ENCODE measurements at places on chromosomes 1 and 21. TPM values are rescaled to one million over a fixed set of nuclear protein-coding genes. Genes with fewer than 3 reads are reported as not detected.

Gene FOXO6
- 0.67 TPM for total RNA-seq

DNA sequence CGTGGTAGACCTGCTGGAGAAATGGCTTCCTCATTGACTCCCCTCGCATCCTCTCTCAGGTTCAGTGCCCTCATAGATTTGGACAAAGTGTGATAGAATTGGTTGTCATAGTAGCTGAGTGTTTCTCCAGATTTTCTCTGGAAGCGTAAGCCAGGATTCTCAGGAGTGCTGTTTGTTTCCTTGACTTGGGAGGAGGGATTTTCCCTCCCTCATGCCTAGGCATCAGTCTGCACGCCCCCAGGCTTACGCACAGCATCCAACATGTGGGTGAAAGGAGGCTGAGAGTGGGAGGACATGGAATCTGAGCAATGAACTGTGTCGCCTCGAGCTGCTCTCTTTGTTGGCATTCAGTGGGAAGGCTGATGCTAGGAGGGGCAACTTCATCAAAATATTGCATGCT lies 503.5 kb downstream of the LTN1 start:
- DNase-seq, result no peak

Gene PAQR6
- total RNA-seq, result 2.5 TPM

Gene CLCNKA
- not detected for total RNA-seq

GRCh38 chr1:972726-973458 lies 6.6 kb downstream of the PLEKHN1 start:
- no peak for DNase-seq

GRCh38 chr21:25791319-25791718 lies 56.5 kb downstream of the GABPA start:
- no peak for DNase-seq

DNA sequence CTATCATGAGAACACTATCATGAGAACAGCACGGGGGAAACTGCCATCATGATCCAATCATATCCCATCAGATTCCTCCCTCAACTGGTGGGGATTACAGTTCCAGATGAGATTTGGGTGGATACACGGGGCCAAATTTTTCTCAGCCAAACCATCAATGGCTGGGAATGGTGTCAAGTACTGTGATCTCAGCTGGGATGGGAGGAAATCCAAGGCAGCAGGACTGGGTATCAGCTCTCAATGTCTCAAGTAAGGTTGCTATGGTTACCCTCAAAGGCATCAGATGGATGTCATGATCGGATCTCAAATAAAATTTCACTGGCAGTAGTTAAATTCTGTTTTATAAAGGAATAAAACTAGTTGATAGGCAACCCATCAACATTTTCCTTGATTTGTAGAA lies 399.0 kb downstream of the KCNT2 start:
- DNase-seq, result no peak

DNA sequence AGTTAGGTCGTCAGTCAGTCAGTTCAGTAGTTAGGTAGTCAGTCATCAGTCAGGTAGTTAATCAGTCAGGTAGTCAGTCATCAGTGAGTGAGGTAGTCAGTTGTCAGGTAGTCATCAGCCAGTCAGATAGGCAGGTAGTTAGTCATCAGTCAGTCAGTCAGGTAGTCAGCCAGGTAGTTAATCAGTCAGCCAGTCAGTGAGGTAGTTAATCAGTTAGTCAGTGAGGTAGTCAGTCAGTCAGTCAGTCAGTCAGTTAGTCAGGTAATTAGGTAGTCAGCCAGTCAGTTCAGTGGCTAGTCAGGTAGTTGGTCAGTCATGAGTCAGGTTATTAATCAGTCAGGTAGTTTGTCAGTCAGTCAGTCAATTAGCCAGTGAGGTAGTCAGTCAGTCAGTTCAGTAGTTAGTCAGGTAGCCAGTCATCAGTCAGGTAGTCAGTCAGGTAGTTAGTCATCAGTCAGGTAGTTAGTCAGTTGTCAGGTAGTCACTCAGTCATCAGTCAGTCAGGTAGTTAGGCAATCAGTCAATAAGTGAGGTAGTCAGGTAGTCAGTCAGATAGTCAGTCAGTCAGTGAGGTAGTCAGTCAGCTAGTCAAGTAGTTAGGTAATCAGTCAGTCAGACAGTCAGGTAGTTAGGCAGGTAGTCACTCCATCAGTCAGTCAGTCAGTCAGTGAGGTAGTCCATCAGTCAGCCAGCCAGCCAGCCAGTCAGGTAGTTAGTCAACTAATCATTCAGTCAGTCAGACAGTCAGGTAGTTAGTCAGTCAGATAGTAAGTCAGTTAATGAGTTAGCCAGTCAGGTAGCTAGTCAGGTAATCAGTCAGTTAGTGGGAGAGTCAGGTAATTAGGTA lies 16.2 kb downstream of the KRTAP10-1 start:
- DNase-seq, result no peak

GRCh38 chr1:200992382-200993048 lies 31.0 kb downstream of the KIF21B start:
- no peak for DNase-seq

DNA sequence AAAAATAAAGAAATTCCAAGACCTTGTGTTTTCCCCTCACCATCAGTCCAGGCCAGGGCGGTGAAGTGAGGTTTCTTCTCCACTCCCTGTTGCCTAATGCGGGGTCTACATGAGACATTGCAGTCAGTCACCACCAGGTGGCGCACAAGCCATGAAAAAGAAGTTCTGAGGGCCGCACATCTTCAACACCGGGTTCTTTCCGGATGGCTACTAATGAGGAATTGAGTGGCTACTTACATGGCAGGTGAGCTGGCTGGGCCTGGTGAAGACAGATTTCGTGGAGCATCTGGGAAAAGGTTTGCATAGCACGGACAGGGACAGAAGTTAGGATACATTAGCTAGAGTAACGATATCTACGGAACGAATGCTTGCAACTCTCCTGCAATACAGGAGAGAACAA lies 15.8 kb upstream of the S100A11 start:
- no peak for DNase-seq

GRCh38 chr1:40710581-40711315 lies 19.2 kb downstream of the NFYC start:
- DNase-seq, result no peak

Gene GNG12
- total RNA-seq, result 75.9 TPM

Gene PIAS3
- total RNA-seq, result 17.7 TPM

DNA sequence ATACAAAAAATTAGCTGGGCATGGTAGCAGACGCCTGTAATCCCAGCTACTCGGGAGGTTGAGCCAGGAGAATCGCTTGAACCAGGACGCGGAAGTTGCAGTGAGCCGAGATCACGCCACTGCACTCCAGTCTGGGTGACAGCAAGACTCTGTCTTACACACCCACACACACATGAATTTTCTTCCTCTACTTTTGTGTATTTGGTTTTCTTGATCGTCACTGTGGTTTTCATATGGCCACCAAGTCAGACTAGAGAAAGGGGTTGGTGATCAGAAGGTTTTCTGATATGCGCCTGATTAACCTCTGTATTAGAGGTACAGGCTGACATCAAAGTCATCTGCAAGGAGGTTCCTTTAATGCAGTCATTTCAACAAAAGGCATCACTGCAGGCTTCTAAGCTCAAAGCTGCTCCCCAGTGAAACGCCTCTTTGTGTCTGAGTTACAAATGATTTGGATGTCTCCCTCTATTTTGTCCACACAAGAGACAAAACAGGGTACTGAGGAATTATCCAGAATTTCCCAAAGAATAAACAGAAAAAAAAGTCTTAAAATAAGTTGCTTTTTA lies 11.1 kb downstream of the SH2D1B start:
- no peak for DNase-seq

- DNase-seq, result no peak
Measured at GRCh38 chr1:2520206-2520605, 6.2 kb downstream of the PANK4 start.

Gene SPRR1B
- 0.63 TPM for total RNA-seq

Gene HSPA6
- not detected for total RNA-seq

GRCh38 chr1:187627516-187627915 lies 798.8 kb downstream of the PLA2G4A start:
- DNase-seq, result no peak

Gene RPE65
- not detected for total RNA-seq

Gene ITLN1
- not detected for total RNA-seq

DNA sequence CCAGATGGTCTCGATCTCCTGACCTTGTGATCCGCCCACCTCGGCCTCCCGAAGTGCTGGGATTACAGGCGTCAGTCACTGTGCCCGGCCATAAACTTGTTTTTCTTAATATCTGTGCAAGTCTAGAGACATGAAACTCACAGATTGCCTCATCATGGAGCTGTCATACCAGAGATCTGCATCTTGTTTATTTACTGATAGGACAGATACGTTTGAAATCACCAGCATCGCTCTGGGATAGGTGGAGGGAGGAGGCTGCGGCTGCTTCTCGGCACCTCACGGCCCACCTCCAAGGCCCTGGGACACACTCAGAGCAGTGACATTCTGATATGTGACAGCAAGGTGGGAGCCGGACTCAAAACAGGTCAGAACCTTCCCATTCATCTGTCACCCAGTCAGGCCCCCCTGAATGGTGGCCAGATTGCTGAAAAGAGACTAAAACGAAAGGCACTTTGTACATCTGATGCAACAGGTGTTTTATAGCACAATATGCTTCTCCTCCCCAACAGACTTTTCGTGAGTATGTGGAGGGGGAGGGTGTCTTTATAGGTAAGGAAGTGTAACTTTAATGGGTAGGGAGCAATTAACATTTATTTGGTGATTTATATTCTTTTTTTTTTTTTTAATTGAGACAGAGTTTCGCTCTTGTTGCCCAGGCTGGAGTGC lies 18.1 kb upstream of the LSM10 start:
- DNase-seq, result no peak

DNA sequence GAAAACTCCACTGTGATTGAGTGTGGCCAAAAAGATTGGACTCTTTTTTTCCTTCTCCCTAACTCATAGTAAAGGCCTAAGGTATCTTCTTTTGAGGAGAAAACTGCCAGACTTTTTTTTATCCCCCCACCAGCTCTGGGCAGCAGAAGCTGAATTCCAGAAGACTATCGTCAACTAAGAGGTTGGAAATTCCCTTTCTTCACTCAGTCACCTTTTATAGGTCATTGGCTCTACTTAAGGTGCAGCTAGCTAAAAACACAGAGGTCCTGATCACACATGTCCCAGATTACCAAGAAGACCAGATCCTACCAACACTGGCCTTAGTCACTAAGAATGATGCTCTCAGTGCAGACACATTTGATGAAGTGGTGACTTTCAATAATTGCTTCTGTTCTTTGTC lies 1441.2 kb downstream of the PLA2G4A start:
- no peak for DNase-seq

DNA sequence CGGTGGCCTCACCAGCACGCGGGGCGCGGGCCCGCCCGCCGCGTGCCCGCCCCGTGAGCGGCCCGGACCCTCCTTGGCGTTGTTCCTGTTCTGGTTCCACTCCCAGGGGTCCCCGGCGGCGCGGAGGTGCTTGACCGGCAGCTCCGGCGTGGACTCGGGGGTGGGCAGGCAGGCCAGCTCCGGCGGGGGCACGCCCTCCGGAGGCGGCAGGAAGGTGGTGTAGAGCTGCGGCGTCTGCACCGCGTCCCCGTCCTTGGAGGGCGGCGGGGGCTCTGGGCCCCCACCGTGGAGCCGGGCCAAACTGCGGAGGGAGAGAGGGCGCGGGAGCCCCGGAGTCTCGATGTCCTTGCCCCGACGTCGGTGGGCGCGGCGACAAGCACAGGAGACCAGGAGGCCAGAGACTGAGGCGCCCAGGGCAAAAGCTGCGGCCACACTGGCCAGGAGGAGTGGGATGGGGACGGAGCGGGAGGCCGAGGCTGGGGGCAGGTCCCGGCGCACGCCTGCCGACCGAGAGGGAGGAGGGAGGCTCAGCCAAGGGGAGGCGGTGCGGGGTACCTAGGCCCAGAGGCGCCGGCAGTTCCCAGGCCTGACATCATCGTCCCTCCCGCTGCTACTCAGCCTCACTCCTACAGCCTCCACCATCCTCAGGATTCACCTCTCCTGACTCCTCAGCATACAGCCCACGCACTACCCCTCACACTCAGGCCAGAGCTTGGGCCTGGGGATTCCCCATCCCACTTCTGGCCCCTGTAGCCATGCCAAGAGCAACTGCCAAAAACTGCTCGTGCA lies 13.2 kb downstream of the SEMA6C start:
- no peak for DNase-seq

Measured in kidney epithelial cell (primary cell).